ENCODE measurements at places on chromosomes 4 and X.

- DNase-seq: no peak
Measured at GRCh38 chr4:169305173-169305572, 34.4 kb upstream of the SH3RF1 start.

- DNase-seq: no peak
Measured at GRCh38 chrX:18468599-18468998, 43.2 kb downstream of the CDKL5 start.

- peak; percentile 80 for DNase-seq
Measured at GRCh38 chr4:181030961-181031360, 1212.2 kb upstream of the TENM3 start.

GRCh38 chr4:20326460-20326859 is 74.8 kb downstream of the SLIT2 start:
- no peak for DNase-seq

DNA sequence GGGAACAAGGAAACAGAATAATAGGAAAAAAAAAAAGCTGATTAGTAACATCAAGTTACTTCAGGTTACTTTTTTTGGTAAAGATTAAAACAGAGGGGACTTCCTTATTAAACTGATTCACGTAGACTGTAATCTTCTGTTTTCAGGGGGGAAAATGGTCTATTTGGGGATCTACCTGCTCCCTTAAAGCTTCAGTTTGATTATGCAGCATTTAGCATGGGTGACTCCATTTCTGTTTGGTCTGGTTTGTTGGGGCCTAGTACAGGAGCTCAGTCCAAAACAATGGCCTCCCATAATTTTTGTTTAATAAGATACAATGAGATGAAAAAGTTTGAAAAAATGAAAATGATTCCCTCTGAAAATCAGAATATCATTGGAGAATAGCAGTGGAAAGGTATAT is 34.6 kb downstream of the TEC start:
- DNase-seq: no peak

DNA sequence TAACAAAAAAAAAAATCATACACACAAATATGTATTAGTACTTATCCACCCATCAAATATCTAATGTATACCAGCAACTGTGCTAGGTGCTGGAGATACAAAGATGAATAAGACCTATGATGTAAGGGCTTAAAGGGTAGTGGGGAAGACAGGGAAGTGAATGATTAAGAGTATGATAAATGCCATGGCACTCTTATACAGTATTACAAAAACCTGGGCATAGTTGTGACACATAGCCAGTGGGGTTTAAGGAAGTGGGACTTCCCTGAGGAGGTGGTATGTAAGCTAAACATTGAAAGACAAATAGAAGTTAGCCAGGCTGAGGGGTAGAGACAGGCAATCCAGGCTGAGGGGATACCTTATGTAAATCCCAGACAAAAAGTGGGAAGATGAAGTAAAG is 23.5 kb downstream of the CHM start:
- no peak for DNase-seq

GRCh38 chr4:81620442-81620841 is 148.7 kb upstream of the RASGEF1B start:
- no peak for DNase-seq

- no peak for DNase-seq
Measured at GRCh38 chrX:3697220-3697684, 16.2 kb downstream of the PRKX start.

DNA sequence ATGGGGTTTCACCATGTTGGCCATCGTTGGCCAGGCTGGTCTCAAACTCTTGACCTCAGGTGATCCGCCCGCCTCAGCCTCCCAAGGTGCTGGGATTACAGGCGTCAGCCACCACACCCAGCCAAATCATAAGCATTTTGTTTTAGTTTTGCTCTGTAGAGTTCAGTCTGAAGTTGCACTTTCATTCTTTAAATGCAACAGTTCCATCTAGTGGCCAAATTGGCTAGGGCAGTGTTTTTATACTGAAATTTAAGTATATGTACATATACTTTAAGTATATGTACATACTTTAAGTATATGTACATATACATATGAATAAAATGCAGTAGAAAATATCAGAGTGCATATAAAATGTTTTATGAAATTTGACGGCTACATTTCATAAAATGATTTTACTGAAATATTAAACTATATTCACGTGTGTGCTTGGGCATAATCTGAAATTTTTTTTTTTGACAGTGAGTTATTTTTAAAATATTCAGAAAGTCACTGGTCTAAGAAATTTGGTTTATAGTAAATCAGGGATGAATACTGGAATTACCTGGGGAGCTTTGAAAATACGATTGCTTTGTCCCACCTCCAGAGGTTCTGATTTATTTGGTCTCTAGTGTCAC is 145.5 kb downstream of the NWD2 start:
- peak; percentile 17 for DNase-seq

- no peak for DNase-seq
Measured at GRCh38 chrX:72296991-72297390, 8.7 kb downstream of the CITED1 start.

- DNase-seq: no peak
Measured at GRCh38 chrX:117808426-117808825, 308.2 kb downstream of the KLHL13 start.

DNA sequence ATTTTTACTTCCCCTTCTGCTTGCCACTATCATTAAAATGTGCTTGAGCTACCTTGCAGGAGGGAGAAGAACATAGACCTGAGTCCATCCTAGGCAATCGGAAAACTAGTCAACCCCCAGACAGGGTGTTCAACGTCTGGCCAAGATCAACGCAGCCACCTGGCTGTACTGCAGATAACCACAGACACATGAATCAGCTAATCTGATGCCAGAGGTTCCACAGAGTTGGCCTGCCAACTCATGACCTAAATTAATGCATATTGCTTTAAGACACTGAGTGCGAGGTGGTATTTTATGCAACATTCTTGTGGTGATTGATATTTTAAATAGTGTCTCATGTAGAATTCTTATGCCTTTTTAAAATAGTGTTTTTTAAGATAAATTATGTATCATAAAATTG is 1283.8 kb upstream of the PABPC4L start:
- no peak for DNase-seq

- no peak for DNase-seq
Measured at GRCh38 chr4:56197387-56197786, 189.9 kb downstream of the AASDH start.

GRCh38 chrX:146754268-146754667 is 55.3 kb upstream of the CXorf51B start:
- no peak for DNase-seq

DNA sequence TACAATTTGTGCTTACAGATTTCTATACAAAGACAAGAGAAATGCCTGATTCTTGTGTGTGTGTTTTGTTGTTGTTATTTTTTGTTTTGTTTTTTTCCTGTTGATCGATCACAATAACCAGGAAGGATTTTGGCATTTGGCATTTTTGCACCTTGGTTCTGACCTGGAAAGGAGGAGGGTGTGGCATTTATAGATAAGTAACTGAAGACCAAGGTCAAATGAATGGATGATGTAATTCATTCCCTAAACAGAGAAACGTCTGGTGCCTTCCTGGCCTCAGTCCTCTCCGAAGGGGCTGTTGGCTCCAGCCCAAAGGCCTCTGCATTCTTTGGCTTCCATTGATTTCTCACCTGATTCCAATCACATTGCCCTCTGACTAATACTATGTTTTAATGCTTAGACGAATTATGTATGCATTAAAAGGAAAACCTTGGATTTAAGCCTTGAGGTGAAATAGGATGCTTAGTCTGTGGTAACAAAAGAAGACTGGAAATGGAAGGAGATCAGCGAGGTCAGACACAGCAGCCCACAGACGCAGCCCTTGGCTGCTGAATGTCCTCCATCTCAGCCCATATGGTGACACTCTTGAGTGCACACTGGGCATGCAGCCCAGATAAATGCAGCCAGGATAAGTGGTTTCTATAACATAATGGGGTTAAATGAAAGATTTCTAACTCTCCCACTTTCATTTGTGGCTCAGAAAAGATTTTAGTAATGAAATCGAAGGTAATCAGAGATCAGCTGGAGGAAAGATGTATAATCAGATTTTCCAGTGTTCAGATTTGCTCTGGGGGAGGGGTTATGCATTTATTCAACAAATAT is 60.5 kb upstream of the TRIM2 start:
- no peak for DNase-seq

GRCh38 chrX:12987900-12988594 is 13.1 kb downstream of the TMSB4X start:
- no peak for DNase-seq

GRCh38 chrX:1207496-1208025 is 4.9 kb downstream of the CRLF2 start:
- no peak for DNase-seq

Measured in fibroblast of the conjunctiva (primary cell).